ENCODE measurements at places on chromosomes 3 and 15.
A peak's percentile ranks its signal among the peaks of the same experiment; 100 is the strongest.

DNA sequence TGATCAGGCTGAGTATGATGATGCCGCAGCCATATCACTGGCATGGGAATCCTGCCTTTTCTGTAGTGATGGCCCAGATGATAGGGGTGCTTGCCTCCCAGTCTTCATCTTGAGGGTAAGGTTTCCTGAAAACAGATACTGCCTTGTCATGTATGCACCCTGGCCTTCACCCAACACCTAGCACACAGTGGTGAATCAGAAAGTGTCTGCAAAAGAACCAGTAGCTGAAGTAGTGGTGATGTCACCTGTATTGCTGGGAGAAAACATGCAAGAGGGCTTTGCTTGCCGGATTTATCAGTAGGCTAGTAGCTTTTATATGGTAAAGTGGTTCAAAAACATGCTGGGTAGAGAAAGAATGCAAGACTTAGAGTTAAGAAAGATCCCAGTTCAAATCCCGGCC is 419.8 kb upstream of the WNT5A start:
- no peak for DNase-seq

- no peak for DNase-seq
Measured at GRCh38 chr3:134374791-134375581, 739 bp upstream of the AMOTL2 start.

DNA sequence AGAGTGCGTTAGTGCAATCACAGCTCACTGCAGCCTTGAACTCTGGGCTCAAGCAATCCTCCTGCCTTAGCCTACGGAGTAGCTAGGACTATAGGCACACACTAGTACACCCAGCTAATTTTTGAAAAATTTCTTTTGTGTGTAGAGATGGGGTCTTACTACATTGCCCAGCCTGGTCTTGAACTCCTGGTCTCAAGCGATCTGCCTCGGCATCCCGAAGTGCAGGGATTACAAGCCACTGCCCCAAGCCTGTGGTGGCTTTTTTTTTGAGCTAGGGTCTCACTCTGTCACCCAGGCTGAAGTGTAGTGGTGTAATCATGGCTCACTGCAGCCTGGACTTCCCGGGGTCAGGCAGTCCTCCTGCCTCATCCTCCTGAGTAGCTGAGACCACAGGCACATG is 17.1 kb downstream of the PCCB start:
- DNase-seq: no peak

DNA sequence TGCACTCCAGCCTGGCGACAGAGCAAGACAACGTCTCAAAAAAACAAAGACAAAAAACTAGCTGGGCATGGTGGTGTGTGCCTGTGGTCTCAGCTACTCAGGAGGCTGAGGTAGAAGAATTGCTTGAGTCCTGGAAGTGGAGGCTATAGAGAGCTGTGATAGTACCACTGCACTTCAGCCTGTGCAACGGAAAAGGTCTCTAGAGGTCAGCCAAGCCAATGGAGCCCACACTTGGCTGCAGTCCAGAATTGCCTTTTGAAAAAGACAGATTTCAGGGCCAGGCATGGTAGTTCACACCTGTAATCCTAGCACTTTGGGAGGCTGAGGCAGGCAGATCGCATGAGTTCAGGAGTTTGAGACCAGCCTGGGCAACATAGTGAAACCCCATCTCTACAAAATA is 8.4 kb upstream of the RBPMS2 start:
- DNase-seq: no peak

- no peak for DNase-seq
Measured at GRCh38 chr3:73236867-73237266, 175.4 kb downstream of the EBLN2 start.

- DNase-seq: peak; percentile 78
Measured at GRCh38 chr3:51671734-51672475, 853 bp downstream of the TEX264 start.

GRCh38 chr3:174397848-174398247 is 461.3 kb upstream of the NAALADL2 start:
- DNase-seq: peak; percentile 53

DNA sequence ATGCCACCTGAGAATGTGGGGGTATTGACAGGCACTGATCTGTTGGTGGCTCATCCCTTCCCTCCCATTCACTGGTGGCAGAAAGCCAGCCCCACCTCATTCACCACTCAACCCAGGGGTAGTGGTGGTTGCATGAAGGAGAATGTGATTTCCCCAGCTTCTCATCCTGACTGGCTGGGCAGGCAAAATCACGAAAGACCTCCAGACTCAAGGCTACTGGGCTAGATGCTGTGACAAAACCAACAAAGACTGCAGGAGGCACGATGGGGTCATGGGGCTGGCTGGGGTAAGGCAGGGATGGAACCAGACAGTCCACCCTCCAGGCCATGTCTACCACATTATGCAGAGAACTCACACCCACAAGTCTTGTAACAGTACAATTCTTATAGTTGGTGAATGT is 33.9 kb downstream of the FSTL1 start:
- no peak for DNase-seq

- no peak for DNase-seq
Measured at GRCh38 chr15:64466408-64467141, 6.2 kb downstream of the ZNF609 start.

DNA sequence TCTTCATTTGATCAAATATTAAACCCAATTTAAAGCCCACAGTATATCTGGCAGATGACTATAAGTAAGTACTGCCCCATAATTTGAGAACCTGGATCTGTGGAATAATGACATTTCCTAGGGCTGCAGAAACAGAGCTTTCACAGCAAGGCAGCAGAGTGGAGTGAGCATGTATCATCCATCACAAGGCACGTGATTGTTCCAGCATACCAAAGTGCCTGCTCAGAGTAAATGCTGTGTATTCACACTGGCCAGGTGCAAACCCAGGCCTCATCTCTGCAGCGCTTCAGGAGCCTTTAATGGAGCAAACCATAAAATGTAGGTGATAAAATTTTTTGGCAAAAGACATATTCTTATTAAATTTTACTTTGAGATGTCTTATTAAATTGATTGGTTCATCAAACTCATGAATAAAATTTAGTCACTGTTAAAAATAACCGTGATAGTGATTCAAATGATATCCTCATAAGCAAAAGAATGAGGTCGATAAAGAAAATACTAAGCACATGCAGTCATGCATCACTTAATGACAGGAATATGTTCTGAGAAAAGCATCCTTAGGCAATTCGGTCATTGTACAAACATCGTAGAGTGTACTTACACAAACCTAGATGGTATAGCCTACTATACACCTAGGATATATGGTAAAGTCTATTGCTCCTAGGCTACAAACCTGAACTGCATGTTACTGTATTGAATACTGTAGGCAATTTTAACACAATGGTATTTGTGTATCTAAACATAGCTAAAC is 99.3 kb upstream of the SLC24A5 start:
- no peak for DNase-seq

DNA sequence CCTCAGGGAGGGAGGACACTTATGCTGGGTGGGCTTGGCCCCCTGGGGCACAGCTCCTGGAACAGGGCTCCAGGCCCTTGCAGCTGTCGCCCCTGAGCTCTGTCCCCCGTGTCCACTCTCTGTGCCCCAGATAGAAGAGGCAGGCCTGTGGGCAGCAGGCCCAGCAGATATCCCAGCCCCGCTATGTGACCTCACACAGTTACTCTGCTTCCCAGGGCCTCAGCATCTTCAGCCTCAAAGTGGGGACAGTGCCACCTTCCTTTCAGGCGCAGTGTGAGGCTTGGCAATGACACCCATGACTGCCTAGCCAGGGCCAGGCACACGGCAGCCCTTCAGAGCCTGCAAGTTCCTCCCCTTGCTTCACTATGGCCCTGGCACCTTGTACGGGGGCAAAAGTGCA is 98.4 kb downstream of the IQSEC1 start:
- DNase-seq: no peak

DNA sequence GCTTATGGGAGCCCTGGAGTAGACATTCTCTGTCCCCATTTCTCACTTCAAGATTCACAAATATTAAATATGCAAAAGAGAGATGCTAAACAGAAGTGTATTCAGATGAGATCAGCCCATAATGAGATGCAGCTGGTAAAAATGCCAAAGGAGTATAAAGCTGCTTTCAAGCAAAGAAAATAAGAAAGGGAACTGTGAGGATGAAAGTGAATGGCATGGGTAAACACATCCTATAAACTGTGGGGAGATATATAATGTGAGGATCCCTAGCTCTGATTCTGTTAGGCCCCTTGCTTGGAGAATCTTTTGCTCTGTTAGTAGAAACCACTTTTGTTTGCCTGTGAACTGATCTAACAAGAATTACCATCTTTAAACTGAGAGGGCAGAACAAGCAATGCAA is 396.6 kb downstream of the SOX2 start:
- DNase-seq: no peak

- no peak for DNase-seq
Measured at GRCh38 chr3:167318996-167319615, 61.0 kb downstream of the ZBBX start.

DNA sequence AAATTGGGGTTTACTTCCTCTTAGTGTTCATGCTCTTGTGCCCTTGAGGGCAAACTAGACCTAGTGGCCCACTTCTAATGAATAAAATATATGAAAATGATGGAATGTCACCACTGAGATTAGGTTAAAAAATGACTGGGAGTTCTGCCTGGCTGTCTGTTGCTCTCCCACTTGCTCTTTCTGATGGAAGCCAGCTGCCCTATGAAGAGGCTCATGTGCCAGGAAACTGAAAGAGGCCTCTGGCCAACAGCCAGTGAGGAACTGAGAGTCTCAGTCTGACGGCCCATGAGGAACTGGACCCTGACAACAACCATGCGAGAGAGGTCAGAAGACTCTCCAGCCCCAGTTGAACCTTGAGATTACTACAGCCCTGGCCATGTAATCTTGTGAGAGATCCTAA is 107.1 kb upstream of the FHIT start:
- DNase-seq: no peak

DNA sequence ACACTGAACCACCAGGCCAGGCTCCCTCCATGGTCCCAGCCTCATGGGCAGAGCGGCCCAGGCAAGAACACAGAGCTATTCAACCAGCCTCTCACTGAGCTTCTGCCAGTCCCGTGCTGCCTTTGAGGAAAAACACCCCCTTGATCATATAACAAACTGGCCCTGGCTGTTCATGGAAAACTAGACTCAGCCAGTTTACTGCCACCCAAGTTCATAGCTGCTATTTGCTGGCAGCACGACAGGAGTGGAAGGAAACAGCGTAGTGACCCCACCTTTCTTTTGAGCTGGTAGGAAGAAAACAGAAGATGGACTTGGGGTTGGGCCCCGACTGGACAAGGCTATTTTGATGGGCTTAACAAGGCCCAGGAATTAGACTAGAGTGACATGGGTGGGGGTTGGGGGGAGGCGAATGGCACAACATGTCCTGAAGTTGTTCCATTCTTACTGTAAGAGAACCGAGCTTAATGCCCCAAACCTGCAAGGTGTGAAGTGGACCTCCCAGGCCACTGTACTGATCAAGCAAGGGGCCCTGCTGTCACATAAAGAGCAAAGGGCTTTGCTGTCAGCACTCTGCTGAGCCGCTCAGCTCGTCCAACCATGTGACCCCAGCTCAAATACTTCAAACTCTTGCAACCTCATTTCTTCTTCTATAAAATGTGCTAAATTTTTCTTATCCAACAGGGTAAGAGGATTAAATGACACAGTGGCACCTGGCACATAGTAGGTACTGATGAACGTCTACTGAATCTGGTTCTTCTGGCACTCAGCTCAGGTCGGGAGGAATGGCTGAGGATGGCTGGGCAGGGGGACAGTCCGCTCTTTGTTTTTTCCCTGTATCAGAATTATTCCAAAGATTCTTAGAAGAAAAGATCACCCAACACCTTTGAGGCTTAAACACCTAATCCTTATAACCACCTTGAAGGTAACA is 1.6 kb downstream of the FBXL22 start:
- DNase-seq: no peak

GRCh38 chr15:75198560-75199356 is 2.9 kb upstream of the C15orf39 start:
- no peak for DNase-seq
